ENCODE measurements at places on chromosomes 5 and 9. TPM values are rescaled to one million over a fixed set of nuclear protein-coding genes. Genes with fewer than 3 reads are reported as not detected.

DNA sequence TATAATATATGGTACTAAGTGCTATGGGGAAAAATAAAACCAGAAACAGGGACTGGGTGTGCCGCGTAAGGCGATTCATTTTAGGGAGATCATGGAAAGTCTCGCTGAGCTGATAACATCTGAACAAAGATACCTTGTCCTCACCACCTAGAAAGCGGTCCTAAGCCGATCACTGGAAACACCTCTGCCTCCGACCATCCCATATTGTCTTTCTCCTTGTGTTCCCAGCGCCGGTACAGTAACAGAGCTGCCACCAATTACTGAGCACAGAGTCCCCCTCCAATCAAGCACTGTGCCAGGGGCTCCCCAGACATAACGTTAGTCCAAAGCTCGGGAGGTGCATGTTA is 704 bp downstream of the CCDC112 start:
- no peak for DNase-seq

GRCh38 chr9:114433720-114434255 is 46.0 kb upstream of the AKNA start:
- no peak for DNase-seq

DNA sequence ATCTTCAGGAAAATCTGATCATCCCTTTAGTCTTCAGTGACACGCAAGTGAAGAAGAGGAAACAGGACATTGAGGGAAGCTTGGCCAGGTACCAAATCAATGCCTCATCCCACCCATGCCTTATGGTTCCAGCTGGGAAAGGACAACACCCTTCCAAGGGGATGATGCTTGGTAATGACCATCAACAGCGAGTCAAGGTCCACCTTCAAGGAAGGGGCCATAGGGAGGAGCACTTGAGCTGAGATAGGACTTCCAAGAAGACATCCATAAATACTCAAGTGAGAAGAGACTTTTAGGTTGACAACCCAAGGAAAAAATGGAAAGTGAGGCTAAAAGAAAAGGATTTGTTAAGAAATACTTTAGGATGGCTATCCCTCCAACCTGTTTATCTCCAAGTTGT is 27.1 kb upstream of the GAS1 start:
- DNase-seq, result no peak

GRCh38 chr5:109630093-109630492 is 59.6 kb upstream of the MAN2A1 start:
- no peak for DNase-seq

- no peak for DNase-seq
Observed at GRCh38 chr5:109907731-109908130, 218.0 kb downstream of the MAN2A1 start.

GRCh38 chr9:20884985-20885593 is 146.4 kb downstream of the HACD4 start:
- DNase-seq, result peak; percentile 12

DNA sequence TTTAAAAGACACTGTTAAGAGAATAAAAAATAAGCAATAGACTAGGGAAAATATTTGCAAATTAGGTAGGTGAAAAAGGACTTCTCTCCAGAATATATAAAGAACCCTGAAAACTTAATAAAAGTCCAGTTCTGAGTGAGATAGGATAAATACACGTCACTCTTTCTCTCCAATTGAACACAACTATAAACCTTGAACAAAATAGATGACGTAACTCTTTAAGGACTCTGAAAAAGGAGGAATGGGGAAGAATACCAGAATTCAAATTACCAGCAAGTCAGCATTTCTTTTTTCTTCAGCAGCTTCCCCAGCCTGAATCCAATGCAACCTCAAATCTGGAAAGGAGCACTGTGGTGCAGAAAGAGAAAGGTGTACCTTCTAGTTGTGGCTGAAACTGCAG is 6.8 kb upstream of the WDR41 start:
- DNase-seq, result no peak

- DNase-seq, result no peak
Observed at GRCh38 chr9:137412431-137412830, 10.5 kb downstream of the EXD3 start.

PTGR1 gene
- 53.9 TPM for total RNA-seq

OTP gene
- total RNA-seq, result 0.07 TPM

GRCh38 chr5:62938927-62939326 is 360.3 kb downstream of the LRRC70 start:
- no peak for DNase-seq

PCDHA3 gene
- total RNA-seq, result not detected

DNA sequence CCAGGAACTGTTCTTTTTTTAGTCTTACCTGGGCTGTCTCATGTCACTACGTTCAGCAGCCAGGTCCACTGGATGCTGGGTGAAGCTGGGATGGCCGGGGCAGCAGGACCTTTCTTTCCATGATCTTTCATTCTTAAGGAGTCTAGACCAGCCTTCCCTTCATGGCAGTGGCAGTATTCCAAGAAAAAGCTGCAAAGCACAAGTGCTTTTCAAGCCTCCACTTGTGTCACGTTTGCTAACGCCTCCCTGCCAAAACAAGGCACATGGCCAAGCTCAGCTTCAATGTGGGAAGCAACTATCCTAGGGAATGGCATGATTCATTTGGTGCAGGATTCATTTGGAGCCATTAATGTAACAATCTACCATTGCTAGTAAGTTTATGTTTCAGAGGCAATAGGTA is 94.8 kb downstream of the RCL1 start:
- DNase-seq, result no peak

DNA sequence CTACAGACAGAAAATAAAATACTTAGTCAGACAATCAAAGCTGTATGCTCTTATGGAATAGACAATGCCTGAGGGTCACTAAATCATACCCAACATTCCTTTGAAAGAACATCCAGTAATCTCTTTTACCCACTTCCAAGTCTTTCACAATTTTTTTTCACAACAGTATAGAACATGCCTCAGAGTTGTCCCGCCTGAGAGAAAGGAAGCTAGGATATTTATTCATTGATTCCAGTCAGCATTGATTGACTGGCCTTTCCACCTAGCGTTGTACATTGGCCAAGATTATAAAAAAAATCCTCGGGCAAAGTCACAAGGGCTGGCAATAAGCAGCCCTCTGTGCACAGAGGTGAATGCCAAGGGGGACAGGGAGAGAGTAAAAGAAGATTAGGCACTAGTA is 318.1 kb upstream of the PIK3R1 start:
- DNase-seq, result no peak

- no peak for DNase-seq
Observed at GRCh38 chr9:137222190-137223077, at the start of gene RNF208. RNF208 (minus strand) TSS chr9:137222240; CDS start chr9:137221212, 1,028 bp downstream.

DNA sequence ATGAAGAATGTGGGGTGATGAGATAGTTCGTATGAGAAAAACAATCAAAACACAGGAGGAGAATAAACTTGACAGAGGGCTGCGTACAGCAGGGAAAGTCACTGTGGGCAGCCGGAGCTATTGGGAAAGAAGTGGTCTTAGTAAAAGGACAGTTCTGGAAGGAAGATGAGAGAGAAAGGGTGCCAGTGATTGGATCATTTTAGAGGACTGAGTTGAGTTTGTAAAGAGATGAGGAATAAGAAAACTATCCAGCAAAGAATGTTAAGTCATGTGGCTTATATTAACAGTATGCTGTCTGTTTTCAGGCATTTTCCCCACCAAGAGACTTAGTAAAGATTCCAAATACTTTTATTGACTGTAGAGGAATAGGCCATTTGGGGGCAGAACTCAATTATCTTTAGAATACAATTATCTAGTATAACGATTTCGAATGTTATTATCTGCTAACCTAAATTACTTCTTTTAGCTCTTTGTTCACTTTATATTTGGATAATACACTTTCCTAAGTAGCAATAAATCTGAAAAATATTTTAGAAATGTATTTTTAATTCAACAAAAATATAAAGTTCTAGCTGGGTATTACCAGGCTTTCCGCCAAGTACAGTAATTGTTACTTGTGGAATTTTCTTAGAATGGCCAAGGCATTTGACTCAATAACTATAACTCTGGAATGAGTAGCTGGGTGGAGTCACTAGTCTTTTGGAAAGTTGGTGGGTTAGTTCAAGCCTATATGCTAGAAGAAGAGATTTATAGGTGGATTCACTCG is 15.5 kb upstream of the LOX start:
- DNase-seq, result no peak

GRCh38 chr5:9691261-9691660 is 61.1 kb upstream of the TAS2R1 start:
- DNase-seq, result no peak

DNA sequence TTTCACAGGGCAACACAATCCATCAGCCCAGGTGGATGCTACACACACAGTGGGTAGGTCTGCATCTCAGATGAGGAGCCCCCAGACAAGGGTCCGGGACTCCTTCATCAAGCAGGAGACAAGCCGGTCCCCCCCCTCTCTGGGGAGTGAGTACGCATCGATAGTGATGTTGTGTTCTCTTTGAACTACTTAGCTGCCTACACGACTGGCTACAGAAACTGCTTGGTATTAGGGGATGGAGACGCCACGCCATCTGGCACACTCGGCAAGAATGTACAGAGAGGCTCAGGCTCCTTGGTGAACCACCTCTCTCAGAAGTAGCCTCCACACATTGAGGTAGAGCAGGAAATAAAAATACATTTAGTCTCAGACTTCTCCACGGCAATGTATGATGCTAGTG is 179.8 kb downstream of the CNTNAP3 start:
- DNase-seq, result no peak

GRCh38 chr5:140162275-140162674 is 12.7 kb upstream of the CYSTM1 start:
- no peak for DNase-seq

DNA sequence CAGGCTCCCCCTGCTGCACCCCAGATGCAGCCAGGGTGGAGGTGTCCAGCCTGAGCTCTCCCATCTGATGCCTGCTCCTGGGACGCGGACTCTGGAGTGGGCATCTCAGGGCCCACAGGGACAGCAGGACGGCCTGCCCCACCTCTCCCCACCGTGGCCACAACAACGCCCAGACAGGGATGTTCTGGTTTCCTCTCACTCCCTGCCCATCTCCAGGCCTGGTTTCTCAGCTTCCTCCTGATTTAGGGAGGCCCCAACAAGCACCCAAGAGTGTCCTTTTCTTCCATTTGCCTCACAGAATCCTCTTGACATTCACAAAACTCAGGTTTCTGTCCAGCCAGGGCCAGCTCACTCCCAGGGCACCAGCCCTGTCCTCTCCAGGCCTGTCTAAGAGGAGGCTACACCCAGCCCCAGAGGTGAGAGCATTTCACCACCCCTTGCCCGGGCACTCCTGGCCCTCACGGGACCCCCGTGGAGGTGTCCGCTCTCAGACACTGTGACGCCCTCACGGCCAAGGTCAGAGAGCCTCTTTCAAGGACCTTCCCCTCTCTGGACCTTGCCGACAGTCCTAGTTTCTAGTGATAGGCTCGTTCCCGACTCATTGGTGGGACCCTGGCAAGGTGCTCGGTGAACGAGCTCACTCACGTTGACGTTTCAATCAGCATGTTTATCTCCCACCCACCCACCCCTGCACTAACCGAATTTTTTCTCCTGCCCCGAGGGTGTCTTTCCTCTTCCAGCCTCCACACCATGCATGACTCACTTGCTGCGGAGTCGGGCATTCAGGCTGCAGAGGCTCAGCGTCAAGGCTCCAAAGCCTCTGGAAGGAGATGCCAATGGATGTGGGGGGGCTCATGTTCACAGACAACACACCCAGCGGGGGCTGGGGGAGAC is 62.0 kb upstream of the UNC5A start:
- DNase-seq, result no peak
